Stimulated activated CD4-positive, alpha-beta T cell treated with anti-CD3 and anti-CD28 coated beads, Interleukin-1b, Interleukin-23, amount 100 ng/mL, for 48 hours (primary cell): ENCODE measurements at places on chromosomes 12 and 14.

DNA sequence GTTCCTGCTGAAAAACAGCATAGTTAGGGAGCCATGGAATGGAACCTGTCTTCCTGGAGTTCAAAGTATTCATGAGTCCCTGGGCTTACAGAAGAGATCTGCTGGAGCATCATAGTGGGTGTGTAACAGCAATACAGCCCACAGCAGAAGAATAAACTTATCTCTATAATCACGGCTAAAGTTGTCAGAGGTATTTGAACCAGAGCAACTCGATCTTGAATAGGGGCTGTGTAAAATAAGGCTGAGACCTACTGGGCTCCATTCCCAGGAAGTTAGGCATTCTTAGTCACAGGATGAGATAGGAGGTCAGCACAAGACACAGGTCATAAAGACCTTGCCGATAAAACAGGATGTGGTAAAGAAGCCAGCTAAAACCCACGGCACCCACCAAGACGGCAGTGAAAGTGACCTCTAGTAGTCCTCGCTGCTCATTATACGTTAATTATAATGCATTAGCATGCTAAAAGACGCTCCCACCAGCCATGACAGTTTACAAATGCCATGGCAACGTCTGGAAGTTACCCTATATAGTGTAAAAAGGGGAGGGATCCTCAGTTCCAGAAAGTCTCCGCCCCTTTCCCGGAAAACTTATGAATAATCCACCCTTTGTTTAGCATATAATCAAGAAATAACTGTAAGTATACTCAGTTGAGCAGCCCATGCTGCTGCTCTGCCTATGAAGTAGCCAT lies 223.4 kb downstream of the PCNX1 start:
- no peak for DNase-seq

GRCh38 chr12:77089686-77090220 lies 24.4 kb upstream of the E2F7 start:
- DNase-seq, result no peak

DNA sequence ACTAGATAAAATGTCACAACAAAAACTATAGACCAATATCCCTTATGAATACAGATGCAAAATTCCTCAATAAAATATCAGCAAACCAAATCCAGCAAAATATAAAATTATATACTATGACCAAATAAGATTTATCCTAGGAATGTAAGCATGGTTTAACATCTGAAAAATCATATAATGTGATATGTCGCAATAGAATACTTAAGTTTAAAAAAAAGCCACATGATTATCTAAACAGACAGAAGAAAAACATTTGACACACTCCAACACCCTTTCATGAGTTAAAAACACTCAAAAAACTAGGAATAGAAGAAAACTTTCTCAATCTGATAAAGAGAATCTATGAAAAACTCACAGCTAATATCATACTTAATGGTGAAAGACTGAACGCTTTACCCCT lies 20.3 kb downstream of the ANGEL1 start:
- DNase-seq, result no peak

DNA sequence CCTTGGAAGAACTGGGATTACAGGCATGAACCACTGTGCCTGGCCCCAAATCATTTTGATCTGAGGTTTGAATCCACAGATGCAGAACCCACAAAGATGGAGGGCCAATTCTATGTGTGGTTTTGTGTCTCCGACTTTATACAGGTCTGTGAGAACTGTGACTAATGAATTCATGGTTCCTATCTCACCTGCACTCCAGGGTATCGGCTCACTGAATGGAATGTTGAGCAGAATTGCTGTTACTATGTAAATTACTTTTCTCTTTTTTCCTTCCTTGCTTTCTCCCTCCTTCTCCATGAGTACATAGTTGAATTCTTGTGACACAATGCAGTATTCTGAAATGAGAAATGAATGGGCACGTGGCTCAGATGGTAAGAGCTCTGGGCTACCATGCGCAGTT lies 21.1 kb upstream of the GALNT16 start:
- no peak for DNase-seq

DNA sequence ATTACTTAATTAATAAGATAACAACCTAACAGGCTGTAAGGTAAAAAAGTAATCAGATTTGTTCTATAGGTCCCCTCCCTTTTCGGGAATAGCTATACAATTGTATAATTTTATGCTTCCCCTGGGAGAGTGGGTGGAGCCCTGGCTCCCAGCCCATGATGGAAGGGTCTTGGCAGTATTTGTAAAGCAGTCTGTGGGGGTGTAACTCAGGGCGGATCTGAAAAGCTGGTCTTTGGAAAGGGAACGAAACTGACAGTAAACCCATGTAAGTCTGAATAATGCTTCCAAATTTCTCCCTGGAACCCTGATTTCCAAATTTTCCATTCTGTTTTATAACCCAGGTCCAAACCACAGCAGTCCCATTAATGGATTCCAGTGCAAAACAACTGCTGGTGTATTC lies 110.4 kb downstream of the DAD1 start:
- no peak for DNase-seq

- DNase-seq, result no peak
Measured at GRCh38 chr12:4432878-4433744, 12.5 kb downstream of the FGF6 start.

- DNase-seq, result no peak
Measured at GRCh38 chr14:93047661-93048060, 68.1 kb downstream of the ITPK1 start.

GRCh38 chr12:111428081-111428727 lies 22.5 kb downstream of the SH2B3 start:
- DNase-seq, result no peak

GRCh38 chr12:66942741-66943465 lies 264.0 kb upstream of the GRIP1 start:
- no peak for DNase-seq

- DNase-seq, result no peak
Measured at GRCh38 chr12:9973949-9974348, 2.7 kb downstream of the CLEC12A start.

GRCh38 chr14:95815226-95815690 lies 61.4 kb upstream of the TUNAR start:
- DNase-seq, result no peak

GRCh38 chr14:95537298-95538089 lies 2.6 kb downstream of the GLRX5 start:
- DNase-seq, result no peak

GRCh38 chr12:89328151-89329030 lies 23.9 kb downstream of the DUSP6 start:
- DNase-seq, result no peak

DNA sequence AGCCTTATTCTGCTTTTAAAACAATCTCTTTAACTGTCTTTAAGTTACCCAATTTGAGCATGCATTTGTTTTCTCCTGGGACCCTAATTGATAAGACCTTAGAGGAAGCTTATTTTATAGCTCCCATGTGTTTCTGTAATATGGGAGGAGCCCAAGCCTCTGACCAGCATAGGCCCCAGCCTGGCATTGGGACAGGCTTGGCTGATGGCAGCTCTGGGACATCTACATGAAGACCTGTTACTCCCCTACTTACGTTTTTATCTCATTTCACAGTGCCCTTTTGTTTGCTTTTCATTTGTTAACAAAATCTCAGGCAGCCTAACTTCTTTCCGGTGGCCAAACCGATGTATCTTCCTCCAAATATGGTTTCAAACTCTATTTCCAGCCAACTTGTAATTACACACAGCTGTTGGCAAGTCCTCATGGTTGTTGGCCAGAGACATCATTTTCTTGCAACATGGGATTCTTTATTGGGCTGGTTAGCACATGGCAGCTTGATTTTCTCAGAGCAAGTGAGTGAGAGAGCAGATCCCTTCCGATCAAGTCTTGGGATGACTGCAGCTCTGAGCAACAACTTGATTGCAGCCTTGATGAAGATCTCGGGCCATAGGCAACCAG lies 1117.5 kb downstream of the AACS start:
- no peak for DNase-seq

DNA sequence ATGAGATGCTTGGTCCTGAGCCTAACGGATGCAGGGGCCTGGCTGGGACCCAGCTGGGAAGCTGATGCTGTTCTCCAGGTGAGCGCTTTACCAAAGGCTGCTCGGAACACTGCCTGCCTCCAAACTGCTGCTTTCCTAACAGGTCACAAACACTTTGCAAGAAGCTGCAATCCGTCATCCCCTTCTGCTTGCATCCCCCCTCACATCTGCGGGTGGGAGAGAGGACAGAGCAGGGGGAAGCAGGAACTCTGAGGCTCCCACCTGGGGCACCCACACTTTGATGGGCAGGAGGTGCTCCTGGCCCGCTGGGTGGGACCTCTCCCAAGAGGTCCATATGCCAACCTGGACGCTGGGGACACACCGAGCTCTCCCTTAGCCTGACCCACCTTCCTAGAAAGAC lies 24.9 kb upstream of the PPP2R5C start:
- no peak for DNase-seq

GRCh38 chr12:117590999-117591398 lies 229.6 kb upstream of the NOS1 start:
- no peak for DNase-seq

GRCh38 chr14:22180045-22180444 lies 409.0 kb downstream of the DAD1 start:
- no peak for DNase-seq

GRCh38 chr12:16568873-16569272 lies 37.1 kb downstream of the LMO3 start:
- DNase-seq, result no peak

DNA sequence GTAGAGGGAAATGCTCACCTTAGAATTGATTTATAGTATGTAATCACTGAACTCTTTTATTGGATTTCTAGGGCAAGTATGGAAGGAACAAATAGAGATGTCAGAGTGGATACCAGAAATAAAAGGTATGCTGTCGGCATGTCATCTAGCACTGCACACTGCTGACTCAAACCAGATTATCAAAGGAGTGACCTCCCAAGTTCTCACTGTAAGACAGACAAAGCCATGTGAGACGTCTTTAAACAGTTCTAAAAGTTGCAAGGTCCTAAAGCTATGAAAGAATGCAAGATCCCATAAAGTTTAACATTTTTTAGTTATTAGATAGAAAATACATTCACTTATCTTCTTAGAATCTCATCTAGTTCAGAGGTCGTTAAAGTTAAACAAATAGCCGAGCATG lies 70.0 kb upstream of the CPM start:
- DNase-seq, result no peak

- DNase-seq, result peak; percentile 75
Measured at GRCh38 chr12:49662998-49663843, 39.9 kb downstream of the PRPF40B start.

DNA sequence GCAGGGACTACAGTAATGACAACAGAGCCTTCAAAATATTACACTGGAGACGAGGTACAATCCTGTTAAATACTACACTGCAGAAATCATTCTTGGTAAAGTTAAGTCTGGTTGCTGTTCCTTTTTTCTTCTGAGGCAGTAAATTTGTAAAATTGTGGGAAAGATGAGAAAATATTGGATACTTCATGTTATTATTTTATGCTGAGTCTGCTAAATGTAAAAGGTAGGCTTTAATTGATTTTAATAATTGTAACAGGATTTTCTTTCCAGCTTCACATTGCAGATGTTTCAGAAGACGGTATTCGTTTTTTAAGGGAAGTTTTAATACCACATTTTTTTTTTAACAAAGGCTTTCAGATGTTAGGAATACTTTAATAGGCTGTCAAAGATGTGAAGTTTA lies 62.6 kb downstream of the WASHC4 start:
- no peak for DNase-seq

- no peak for DNase-seq
Measured at GRCh38 chr12:107549651-107550480, 135.7 kb upstream of the PWP1 start.

GRCh38 chr12:106118-106591 lies 39.6 kb downstream of the IQSEC3 start:
- DNase-seq, result no peak

DNA sequence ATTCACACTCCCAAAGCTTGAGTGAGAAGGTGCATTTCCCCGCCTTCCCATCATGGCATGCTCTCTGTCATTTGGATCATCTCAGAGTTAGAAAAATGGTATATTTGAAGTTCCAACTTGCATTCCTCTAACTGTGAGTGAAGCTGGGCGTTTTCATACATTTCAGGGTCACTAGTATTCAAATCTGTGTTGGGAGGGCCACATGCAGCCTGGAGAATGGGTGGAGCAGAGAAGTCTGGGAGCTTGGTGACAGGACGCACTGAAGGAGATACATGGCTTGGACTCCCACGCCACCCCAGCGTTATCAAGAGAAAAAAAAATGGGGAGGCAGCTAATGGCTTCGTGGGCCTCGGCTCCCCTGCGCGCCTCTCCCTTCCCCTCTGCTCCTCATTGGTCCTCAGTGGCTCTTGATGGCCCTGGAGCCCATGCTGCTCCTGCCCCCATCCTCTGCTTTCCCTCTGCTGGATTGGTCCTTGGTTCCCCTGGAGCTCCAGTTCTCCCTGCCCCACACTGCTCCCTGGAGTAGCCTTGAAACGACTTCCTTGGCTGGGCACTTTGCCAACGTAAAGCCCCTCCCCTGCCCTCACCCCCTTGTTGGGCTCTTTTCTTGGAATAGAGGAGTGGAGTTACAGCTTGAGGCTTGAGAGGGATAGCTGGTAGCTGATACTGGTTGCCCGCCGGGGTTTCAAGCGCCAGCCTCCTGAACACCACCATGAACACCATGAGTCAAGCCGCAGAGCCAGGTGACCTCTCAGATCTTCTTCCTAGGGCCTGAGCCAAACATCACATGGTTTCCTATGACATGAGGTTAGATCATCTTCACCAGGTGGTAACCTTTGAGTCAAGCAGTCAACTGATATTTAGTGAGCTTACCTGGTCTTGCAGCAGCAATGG lies 139.6 kb downstream of the PRKCH start:
- DNase-seq, result peak; percentile 68

GRCh38 chr14:73754911-73755360 lies 40.8 kb upstream of the PNMA1 start:
- DNase-seq, result no peak

GRCh38 chr14:77917491-77918201 lies 117.7 kb downstream of the ADCK1 start:
- DNase-seq, result no peak

DNA sequence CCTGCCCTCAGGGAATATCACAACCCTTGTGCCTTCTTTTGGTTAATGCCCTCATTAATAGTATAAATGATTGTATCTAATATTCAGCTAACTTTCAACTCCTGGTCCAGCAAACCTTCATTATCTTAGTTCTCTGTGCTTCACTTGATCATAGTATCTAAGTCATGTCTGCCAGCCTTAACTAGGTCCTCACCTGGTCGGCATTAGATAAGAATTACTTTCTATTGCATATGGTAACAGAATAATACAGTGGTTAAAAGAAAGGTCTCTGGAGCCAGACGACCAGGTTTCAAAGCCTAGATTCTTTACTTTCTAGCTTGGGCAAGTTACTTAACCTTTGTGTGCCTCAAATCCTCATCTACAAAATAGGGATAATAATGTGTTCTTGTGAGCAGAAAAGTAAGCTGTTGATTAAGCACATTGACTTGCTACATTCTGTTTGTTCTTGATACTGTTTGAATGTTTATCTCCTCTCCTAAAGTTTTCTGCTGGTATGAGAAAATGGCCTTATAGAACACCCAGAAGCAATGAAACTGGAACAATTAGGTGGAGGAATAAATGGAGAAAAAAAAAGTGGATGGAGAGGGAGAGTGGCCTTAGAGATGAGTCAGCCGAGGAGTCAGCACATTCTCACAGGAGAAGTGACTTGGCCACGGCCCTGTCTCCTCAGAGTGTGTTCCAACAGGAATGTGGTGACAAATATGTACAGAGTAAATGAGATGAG lies 176.1 kb downstream of the SLC25A21 start:
- DNase-seq, result no peak
